ENCODE measurements at places on chromosomes 1 and 21. TPM values are rescaled to one million over a fixed set of nuclear protein-coding genes. Genes with fewer than 3 reads are reported as not detected.

GRCh38 chr1:204480515-204480914 lies 14.1 kb downstream of the PIK3C2B start:
- no peak for DNase-seq

DNA sequence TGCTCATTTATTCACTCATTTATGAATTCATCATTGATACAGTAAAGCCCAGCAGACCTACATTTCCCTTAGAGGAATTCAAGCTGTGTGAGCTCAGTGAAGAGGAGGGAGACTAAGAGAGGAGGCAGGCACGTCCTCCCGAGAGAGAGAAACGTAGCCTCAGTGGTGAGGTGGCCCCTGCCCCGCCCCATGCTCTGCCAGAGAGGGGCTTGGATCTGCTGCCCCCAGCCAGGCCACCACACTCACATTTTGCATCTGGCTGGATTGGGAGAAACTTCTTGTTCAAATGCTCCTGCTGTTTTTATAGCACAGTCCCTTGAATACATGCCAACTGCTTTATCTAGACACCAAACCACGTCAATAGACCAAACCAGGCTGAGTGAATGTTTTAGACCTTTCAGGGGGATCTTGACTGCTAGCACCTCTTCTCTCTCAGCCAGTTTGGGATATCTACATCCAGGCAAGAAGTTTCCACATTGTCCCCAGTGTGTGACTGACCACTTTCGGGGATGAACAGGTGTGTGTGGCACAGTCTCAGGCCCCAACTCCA lies 67.7 kb upstream of the AJAP1 start:
- no peak for DNase-seq

DNA sequence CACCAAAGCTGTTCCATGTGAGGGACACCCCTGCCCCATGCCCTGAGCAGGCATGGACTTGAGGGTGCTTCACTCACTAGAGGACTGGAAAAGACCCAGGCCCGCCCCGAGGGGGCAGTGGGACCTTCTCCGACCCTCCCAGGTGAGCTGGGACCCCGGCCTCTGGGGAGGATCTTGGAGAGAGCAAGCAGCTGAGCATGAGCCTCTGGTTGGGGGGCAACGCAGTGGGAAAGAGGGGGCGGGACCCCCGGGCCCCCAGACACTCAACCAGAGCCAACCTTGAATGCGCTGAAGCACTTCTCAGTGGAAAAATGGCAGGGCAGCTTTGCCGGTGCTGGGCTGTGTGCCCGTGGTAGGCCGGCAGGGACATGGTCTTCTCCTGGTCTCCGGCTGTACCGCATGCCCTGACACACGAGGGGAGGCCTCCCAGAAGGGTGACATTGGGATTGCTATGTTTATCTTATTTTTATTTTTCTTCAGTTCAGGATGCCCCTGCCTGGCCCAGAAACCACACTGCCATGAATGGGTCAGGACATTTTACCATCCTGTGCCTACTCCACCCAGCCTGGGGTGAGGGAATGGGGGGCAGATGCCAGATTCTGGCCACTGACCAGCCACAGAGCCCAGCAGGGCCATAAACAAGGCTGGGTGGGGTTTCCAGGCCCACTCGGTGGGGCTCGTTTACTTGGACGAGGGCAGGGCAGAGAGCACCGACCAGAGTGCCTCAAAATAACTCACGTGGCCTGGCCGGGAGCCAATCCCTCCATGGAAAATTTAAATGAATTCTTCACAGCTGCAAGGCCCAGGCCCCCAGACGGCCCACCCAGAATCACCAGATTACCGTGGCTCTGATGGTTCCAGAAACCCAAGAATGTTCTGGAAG lies 17.2 kb upstream of the LAPTM5 start:
- DNase-seq = no peak

- DNase-seq = no peak
Measured at GRCh38 chr1:171736196-171736595, 5.7 kb downstream of the VAMP4 start.

DNA sequence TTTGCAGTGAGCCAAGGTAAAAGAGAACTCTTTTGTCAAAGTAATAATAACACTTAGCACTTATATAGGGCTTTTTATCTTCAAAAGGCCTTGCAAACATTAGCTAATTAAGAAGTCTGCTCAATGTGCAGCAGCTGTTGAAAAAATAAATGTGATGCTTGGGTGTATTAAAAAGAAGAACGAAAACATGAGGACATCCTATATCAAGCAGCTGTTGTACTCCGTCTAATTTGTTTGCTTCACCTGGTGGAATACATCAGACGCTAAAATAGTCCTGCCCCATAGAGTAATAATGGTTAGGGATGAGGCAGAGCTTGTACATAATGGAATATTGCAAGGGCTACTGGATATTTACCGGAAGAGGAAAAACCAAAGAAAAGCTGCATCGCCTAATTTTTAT lies 299.5 kb downstream of the ST6GALNAC3 start:
- no peak for DNase-seq

DNA sequence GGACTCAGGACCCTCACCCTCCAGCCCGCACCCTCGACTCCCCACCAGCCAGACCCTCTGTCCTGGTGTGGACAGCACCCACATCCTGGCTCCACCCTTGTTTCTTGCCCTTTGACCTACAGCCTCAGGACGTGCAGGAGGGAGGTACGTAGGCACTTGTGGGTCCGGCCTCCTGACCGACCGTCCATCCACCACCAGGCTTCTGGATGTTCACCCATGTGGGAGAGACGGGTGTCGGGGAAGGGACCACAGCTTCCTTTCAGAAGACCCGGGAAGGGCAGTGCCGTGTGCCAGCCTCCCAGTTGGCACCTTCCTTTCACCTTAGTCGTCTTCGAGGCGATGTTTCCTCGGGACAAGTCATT lies 61.4 kb downstream of the PRKCZ start:
- peak; percentile 1 for DNase-seq

DNA sequence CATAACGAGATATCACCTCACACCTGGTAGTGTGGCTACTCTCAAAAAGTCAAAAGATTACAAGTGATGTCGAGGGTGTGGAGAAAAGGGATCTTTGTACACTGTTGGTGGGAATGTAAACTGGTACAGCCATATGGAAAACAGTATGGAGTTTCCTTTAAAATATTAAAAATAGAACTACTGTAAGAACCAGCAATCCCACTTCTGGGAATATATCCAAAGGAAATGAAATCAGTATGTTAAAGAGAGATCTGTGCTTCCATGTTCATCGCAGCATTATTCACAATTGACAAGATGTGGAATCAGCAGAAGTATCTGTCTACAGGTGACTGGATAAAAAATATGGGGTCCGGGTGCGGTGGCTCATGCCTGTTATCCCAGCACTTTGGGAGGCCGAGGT lies 7.6 kb upstream of the PIK3C2B start:
- no peak for DNase-seq

- DNase-seq = peak; percentile 72
Measured at GRCh38 chr1:153985341-153985912, 712 bp downstream of the RAB13 start.

- DNase-seq = no peak
Measured at GRCh38 chr1:181100015-181100905, 11.8 kb downstream of the IER5 start.

DNA sequence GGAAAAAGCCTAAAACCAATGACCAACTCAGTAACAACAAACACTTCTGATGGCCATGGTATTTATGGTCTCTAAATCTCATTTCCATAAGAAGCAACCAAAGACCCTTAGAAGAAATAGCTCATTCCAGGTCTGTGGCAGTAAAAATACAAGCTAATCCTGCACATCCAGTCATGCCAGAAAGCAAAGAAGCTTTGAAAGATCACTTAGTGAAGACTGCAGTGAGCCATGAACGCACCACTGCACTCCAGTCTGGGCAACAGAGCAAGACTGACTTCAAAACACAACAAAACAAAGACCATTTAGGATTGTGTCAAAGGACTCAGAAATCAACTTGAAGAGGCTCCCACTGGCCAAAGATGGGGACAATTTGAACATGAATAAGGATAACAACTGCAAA lies 18.4 kb upstream of the ELK4 start:
- DNase-seq = no peak

DNA sequence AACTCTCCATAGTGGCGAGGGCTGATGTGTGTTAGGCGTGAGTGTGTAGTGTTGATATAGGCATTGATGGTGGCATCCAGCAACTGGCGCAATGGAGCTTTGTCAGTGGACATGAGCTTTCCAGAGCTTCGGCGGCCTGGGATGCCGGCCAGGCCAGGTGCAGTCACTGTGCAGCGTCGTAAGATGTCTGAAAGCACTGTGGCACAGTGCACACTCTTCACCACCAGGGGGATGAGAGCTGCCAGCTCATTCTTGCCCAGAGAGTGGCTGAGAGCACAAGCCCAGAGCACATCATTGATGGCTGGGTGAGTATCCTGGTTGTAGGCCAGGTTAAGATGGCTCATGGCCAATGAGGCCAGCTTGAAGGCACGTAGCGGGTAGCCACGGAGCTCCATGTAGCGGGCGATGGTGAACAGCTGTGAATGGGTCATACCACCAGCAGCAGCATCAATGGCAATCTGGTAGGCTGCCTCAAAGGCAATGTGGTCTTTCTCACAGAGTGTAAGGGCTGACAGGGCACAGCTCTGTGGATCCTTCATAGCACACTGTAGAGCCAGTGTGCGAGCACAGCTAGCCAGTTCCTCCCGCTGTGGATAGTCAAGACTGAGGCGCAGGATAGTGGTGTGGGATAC lies 6.7 kb downstream of the UROD start:
- DNase-seq = no peak

DNA sequence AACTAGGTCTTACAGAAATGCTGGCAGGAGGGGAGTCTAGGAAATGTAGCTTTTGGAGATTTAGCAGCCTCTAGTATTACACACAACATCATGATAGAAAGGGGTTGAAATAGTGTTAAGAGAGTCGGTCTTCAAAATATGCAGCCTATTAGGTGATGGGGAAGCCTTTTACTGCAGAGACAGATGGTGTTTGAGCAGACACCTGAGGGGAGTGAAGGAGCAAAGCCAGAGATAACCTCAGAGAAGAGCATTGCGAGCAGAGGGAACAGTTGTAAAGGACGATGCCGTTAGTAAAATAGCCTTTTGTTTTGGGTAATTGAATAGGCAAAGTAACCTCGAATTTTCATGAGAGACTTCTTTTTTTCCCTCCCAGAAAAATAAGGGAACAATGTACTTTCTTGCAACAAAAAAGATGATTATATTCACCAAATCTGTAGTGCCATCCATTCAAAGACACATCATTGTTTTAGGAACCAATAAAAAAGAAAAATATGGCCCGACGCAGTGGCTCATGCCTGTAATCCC lies 66.3 kb upstream of the KIF1B start:
- no peak for DNase-seq

The FHL3 gene
- 405 TPM for total RNA-seq

The KISS1 gene
- total RNA-seq = not detected
